ENCODE measurements at places on chromosomes 11 and 22.

DNA sequence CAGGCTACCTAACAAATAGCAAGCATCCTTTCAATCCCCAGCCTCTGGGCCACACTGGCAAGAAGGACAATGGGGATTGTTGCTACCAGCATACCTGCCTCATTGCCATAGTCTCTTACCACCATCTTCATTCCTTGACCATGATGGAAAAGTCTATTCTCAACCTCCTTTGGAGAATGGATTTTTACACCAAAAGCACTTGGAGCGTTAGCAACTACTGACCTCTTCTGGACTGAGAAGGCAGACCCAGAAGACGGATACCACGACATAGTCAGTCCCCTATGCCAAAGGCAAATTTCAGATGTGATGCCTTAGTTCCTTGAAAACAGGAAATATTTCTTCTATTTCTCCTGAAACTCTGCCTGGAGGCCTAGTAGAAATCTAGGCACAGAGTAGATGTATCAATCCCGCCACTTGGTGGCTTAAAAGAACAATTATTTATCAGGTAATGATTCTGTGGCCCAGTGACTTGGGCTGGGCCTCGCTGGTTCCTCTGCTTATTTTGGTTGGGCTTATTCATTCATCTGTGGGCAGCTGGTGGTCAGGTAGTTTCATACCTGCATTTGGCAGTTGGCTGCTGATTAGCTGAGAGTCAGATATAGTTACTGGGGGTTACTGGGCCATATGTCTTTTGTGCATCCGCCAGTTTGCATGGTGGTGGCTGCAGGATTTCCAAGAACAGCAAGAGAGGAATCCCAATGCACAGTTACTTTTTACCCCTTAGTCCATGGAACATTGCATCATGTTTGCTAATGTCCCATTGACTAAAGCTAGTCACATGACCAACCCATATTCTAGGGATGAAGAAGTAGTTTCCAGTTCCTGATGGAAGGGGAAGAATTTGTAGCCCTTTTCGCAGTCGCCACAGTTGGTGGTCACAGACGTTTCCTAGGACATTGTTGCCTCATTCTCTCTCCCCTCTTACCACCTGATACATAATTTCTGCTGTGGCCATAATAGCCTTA is 75.2 kb downstream of the DHCR7 start:
- no peak for DNase-seq
- no peaks in the 10 kb centered on the region for H3K4me1 ChIP-seq
- H3K4me3 ChIP-seq = no peak overlapping the region

GRCh38 chr22:18968011-18968749 is 32.1 kb upstream of the PRODH start:
- no peaks in the 10 kb centered on the region for H3K36me3 ChIP-seq
- H3K27me3 ChIP-seq = peaks cover 34% of the 10 kb centered on the region
- H3K27ac ChIP-seq = no peak overlapping the region
- H3K4me3 ChIP-seq = no peak overlapping the region

GRCh38 chr22:39724857-39725256 is 154.3 kb downstream of the CACNA1I start:
- H3K27ac ChIP-seq = no peak overlapping the region
- DNase-seq = no peak
- H3K36me3 ChIP-seq = no peaks in the 10 kb centered on the region
- no peak overlapping the region for H3K4me3 ChIP-seq
- H3K4me1 ChIP-seq = no peaks in the 10 kb centered on the region

DNA sequence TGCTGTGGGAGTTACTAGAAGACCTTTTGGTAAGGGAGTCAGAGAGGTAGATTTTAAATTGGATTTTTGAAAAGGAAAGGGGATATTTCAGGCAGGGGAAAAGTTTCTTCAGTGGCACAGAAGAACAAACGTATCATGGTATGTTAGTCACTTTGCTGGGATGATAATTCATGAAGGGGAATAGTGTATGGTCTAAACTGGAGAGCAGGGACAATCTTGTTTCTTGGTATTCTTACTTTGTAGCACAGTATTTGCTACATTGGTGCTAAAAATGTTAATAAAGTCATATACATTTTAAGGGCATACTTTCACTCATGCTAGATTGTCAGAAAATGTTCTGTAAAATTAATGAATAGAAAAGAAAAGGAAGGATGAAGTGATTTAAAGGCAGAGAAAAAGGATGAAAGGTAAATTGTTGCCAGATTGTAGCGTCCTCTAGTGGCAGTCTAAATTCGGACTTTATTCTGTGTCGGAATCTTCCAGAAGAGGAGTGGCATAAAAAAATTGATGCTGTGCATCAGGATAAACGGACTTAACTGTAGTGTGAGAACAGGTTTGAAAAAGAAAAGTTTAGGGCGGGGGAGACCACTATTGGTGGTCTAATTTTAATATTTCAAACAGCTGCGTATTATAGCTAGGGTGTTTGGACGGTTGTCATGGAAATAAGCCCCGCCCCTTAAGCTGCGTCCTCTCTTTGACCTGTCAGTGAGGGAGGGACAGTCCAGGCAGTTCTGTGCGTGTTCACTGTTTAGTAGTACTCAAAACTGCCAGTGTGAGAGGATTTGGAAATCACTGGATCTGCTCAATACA is at the start of gene BCO2:
BCO2 (plus strand) TSS at position 724 of the 810 bp plus-strand sequence. CDS start 90 bp downstream, outside the sequence.
- no peaks in the 10 kb centered on the region for H3K27me3 ChIP-seq
- no peaks in the 10 kb centered on the region for H3K36me3 ChIP-seq
- H3K4me1 ChIP-seq = peaks cover 31% of the 10 kb centered on the region
- peak within 1 kb of the TSS; percentile 29 for H3K4me3 ChIP-seq
- peak; percentile 94 for DNase-seq

GRCh38 chr11:105622016-105622415 is 12.1 kb downstream of the GRIA4 start:
- H3K36me3 ChIP-seq = no peaks in the 10 kb centered on the region
- no peak for DNase-seq
- H3K27ac ChIP-seq = no peak overlapping the region
- H3K27me3 ChIP-seq = no peaks in the 10 kb centered on the region

DNA sequence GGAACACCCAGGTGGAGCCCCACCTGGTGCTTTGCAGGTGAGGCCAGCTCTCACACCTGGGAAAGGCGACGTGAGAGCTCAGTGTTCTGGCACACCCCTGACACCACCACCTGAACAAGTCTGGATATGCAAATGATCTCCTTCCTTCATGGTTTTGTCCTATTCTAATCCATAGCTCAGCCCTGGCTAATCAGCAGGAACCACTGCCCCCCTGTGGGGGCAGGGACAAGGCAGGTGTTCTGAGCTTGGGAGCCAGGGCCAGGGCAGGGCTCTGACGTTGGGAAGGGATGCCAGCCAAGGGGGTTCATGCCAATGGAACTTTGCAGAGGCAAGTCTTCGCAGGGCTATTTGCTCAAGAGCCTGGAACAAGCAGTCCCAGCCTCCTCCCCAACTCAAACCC is 144.2 kb downstream of the TRIM29 start:
- DNase-seq = no peak
- H3K27ac ChIP-seq = no peak overlapping the region
- H3K4me1 ChIP-seq = no peaks in the 10 kb centered on the region
- no peak overlapping the region for H3K4me3 ChIP-seq
- no peaks in the 10 kb centered on the region for H3K27me3 ChIP-seq

DNA sequence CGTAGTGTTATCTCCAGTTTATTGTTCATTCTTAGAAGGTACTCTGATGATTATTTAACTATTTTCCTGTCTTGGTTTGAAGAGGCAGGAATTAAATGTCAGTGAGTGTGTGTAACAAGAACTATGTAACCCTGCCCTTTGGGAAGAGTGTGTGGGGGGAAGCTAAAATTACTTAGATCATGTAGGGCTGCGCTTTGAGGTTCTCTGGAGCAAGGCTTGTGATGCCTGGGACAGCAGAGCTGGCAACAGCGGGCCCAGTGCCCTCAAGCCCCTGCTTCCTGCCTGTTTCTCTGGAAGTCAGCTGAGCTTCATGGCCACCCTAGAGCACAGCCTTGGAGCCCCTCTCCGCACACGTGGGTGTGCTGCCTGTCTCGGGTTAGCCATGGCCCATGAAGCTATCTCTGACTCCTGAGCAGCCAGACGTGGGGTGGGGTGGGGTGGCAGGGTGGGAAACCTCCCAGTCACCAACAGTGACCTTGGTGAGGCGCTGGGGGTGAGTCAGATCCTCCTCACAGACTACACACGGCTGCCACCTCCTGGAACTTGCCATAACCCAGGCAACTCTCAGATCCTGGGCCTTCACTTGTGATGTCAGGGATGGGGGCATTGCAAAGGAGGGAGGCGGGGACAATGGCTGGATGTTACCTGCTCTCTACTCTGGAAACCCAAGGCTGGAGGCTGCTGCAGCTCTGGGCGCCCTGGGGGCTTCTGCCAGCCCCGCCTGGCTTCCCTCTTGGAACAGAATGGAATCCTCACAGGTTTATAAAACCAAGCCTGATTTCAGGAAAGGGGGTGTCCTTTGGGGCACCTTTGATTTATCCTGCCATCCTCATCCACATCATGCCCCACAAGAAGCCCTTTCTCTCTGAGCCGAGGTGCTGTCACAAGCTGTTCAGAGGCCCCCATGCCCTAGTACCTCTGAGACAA is 88.6 kb downstream of the SNX19 start:
- DNase-seq = peak; percentile 80
- H3K4me1 ChIP-seq = no peaks in the 10 kb centered on the region
- H3K27me3 ChIP-seq = no peaks in the 10 kb centered on the region
- H3K36me3 ChIP-seq = no peaks in the 10 kb centered on the region

DNA sequence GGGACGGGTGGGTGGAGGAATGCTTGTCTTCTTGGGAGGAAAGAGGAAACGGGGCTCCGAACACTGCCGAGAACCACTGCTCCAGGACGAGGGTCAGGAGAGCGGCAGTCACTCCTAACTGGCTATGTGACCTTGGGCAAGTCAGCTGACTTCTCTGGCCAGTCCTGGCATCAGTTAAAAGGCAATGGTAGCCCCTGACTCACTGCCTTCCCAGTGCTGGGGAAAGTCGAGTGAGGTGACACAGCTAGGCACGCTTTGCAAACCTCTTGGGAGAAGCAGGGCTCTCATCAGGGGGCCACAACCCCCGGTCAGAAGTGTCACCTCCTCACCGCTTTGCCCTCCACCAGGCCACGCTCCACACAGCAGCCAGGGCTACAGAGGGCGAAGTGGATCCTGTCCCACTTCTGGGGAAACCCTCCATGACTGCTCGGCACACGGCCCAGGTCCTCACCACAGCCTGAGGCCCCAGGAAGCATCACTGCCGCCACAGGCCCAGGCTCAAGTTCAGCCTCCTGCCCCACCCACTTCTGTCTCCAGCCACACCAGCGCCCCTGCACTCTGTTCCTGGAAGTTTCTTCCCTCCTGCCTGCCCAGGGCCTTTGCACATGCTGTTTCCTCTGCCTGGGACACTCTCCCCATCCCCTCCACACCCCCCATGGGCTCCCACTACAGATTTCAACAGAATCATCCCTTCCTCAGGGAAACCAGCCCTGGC is 16.3 kb downstream of the IL2RB start:
- H3K27ac ChIP-seq = no peak overlapping the region
- H3K27me3 ChIP-seq = peaks cover 7% of the 10 kb centered on the region
- no peak for DNase-seq
- H3K4me1 ChIP-seq = no peaks in the 10 kb centered on the region
- H3K36me3 ChIP-seq = no peaks in the 10 kb centered on the region

DNA sequence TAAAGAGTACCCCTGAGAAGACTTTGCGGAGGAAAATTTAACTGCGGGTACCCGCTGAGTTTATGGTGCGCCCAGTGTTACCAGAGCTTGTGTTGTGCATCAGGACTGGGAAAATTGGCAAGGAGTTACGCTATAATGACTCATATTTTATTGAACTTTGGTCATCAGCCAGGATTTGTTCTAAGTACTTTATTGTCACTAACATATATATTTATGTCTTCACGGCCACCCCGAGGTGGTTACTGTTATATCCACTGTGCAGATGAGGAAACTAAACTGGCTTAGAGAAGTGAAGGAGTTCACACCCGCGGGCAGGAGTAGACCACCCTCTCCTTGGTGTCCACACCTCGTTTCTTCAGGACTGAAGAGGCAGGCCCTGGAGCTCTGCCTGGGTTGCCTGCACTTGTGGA is 667 bp downstream of the ACCS start:
- H3K4me1 ChIP-seq = peaks cover 21% of the 10 kb centered on the region
- DNase-seq = peak; percentile 66
- H3K4me3 ChIP-seq = peak overlapping the region; percentile 76

DNA sequence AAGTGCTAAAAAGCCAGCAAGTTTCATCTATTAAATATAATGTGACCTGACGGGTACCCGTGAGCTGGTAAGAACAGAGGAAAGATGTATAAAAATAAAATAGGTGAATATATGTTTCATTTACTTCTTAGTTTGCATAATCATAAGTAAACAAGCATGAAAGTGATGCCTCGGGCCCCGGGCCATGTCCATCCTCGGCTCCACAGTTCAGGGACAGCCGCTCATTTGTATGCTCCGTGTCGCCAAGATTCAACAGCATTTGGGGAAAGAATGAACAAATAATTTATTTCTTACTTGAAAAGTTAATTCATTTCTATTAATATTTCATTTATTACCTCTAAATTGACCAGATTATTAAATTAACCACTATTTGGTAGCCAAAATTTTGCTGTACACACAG is 251.8 kb downstream of the NTM start:
- no peak overlapping the region for H3K4me3 ChIP-seq
- H3K4me1 ChIP-seq = no peaks in the 10 kb centered on the region
- H3K36me3 ChIP-seq = no peaks in the 10 kb centered on the region
- H3K27ac ChIP-seq = no peak overlapping the region
- no peak for DNase-seq

- H3K4me1 ChIP-seq = peaks cover 6% of the 10 kb centered on the region
- no peak for DNase-seq
- H3K36me3 ChIP-seq = no peaks in the 10 kb centered on the region
- no peak overlapping the region for H3K27ac ChIP-seq
Measured at GRCh38 chr11:47105974-47106373, 70.7 kb downstream of the ARFGAP2 start.

GRCh38 chr22:40472051-40472450 is 101.7 kb downstream of the SGSM3 start:
- no peaks in the 10 kb centered on the region for H3K36me3 ChIP-seq
- DNase-seq = no peak
- no peak overlapping the region for H3K27ac ChIP-seq
- no peak overlapping the region for H3K4me3 ChIP-seq
- H3K4me1 ChIP-seq = peaks cover 19% of the 10 kb centered on the region

- peak; percentile 81 for DNase-seq
- H3K4me1 ChIP-seq = no peaks in the 10 kb centered on the region
- no peak overlapping the region for H3K4me3 ChIP-seq
- peaks cover 58% of the 10 kb centered on the region for H3K36me3 ChIP-seq
- no peaks in the 10 kb centered on the region for H3K27me3 ChIP-seq
Measured at GRCh38 chr22:17896586-17896985, 122.3 kb upstream of the BID start.
